Uterus (tissue), 4 donors: ENCODE measurements at places on chromosomes 5 and 9. TPM values are rescaled to one million over a fixed set of nuclear protein-coding genes. Genes with fewer than 3 reads are reported as not detected.

FST gene
- total RNA-seq, result 0.51 TPM

DNA sequence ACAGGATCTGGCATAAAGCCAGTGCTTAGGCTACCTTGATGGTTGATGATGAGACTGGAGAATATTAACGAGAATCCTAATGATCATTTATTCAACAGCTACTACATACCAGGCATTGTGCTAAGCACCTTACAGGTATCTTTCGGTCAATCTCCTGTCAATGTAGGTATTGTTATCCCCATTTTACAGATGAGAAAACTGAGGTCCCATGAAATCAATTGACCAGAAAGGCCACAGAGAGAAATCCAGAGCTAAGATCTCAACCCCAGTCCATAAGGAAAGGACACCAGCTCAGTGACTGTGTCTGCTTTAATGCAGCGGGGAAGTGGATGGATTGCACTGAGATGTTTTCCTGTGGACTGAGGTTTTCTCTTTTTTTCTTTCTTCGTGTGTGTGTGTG is 63.3 kb downstream of the ARHGEF37 start:
- H3K27me3 ChIP-seq, result no peaks in the 10 kb centered on the region
- H3K4me1 ChIP-seq, result no peaks in the 10 kb centered on the region
- no peaks in the 10 kb centered on the region for H3K36me3 ChIP-seq
- H3K27ac ChIP-seq, result no peak overlapping the region

DNA sequence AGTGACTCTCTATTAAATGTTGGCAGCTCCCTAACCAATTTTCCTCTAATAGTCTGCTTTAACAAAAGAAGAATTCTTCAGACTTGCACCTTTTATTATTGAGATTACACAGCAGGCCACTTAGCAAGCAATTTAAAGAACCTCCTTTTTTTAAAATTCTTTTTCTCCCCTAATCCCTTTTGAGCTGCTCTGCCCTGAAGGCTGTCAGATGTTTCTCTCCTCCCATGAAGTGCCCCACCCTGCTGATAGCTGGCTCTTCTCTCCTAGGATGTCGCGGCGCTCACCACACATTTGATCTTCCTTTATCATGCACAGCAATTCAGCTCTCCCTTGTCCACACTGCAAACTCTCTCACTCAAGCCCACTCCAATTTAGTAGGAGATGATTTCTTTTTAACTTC is 1471.1 kb upstream of the ACO1 start:
- H3K27me3 ChIP-seq, result no peaks in the 10 kb centered on the region
- no peak overlapping the region for H3K27ac ChIP-seq
- no peaks in the 10 kb centered on the region for H3K36me3 ChIP-seq
- no peak for DNase-seq
- H3K4me3 ChIP-seq, result no peak overlapping the region
- H3K4me1 ChIP-seq, result no peaks in the 10 kb centered on the region

PPP2R2B gene
- total RNA-seq, result 2.0 TPM

DNA sequence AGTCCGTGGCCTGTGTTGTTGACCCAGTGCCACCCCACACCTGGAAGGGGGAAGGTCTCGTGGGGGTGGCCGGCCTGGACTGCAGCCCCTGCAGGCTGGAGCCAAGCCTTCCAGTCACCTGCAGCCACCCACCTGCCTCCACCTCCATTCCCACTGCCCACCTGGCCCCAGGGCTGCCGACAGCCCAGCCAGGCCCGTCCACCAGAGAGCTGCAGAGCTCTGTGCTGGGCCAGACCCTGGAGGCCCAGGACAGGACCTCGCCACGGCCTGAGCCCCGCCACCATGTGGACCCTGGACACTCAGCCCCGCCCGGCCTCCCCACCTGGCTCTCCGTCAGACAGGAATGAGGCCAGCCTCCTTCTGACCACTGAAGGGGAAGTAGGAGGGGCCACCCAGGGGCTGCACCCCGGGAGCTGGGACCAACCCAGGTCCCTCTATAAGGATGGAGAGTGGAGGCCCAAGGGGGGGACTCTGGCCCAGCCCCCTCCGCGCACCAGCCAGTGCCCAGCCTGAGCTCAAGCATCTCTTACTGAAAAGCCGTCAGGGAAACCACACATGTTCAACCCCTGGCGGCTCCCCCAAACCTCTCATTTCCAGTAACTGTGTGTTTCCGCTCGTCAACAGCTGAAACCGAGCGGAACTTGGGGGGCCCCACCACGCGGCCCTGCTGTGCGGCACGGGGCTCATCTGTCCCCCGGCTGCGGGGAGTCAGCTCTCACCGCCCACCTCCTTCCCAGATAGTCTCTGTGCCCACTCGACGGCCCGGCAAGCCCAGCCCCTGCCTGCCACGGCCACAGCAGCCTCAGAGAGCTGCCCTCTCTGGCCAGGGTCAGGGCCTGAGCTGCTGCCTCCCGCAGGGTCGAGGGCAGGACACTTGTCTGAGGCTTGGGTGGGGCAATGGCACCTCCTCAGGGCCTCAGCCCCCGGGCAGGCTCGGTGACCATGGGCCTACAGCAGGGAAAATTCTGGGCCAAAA is 12.8 kb downstream of the NOTCH1 start:
- H3K4me1 ChIP-seq, result no peaks in the 10 kb centered on the region
- no peaks in the 10 kb centered on the region for H3K36me3 ChIP-seq
- DNase-seq, result no peak
- H3K4me3 ChIP-seq, result no peak overlapping the region

- no peak overlapping the region for H3K27ac ChIP-seq
- no peaks in the 10 kb centered on the region for H3K4me1 ChIP-seq
- no peak for DNase-seq
- no peak overlapping the region for H3K4me3 ChIP-seq
- no peaks in the 10 kb centered on the region for H3K36me3 ChIP-seq
These were observed 24.4 kb downstream of the ZCCHC7 start for GRCh38 chr9:37144762-37145161.
